NCI-H187 (cell line): ENCODE measurements at places on chromosomes 2 and 18.

DNA sequence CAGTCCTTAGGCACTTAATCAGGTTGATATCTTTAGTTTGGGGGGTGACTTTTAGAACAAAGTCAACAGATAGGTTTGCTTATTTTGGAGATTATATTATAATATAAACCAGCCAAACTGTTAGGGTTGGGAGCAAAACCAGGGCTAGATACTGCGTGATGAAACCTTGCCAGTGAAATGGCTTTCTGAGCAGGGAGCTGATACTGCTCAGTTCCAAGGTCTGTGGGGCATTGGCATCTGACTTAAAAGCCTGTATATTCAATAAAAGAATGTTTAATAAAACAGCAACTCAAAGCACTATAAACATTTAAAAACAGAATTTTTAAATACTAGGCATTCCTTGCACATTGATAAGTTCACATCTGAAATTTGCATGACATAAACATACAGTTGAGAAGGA lies 19.3 kb downstream of the PTPRM start:
- no peak for DNase-seq

DNA sequence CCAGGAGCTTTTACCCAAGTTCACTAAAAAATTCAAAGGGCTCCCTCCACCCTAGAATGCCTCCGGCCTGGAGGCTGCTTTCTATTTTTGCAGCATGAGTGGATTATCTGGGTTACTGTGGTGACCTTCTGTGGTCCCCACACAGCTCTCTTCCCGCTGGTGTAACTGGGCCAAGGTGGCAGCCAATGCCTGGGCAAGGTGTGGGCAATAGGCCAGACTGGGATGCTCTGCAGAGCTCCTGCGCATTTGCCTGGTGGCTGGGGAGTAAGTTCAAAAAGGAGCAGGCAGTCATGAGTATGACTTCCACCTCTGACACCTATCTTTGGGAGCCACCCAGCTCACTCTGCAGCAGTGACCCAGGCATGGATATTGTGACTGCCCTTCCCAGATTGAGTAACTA lies 130.5 kb upstream of the SPRED2 start:
- no peak for DNase-seq

- no peak for DNase-seq
These were observed 48.9 kb upstream of the NABP1 start for GRCh38 chr2:191629001-191629453.

GRCh38 chr2:171803757-171804156 lies 90.3 kb downstream of the SLC25A12 start:
- DNase-seq: no peak

DNA sequence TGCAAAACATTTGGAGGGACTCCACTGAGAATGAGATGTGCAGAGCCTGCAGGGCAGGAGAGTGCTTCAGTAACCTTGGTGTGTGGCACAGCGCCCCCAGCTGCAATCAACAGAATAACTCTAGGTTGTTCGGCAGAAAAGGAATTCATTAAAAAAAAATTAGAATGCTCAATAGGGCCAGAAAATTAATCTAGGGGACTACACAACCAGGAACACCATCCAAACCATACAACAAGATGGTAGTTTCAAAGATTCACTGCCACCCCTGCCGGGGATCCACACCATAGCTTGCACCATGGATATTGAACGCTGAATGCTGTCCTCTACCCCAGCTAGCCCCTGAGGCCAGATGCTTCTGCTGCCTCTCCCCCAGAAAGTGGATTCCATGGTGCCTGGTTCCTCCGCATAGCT lies 50.1 kb downstream of the THUMPD2 start:
- no peak for DNase-seq

DNA sequence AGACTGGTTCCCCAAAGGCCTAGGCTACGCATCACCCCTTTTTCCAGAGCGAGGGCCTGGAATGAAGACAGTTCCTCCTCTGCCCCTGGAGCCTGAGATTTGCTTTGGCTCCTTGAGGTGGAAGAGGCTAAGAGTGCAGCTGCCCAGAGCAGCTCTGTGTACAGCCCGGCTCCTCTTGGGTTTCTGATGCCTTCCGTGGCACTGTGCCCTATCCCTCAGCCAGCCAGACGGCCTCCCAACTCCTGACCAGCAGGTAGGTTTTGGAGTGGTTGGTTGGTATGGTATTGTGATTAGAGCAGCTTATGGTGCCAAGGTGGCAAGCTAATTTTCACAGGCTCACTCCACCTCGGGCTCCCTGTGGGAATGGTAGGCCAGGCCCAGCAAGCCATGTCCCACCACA lies 112.2 kb downstream of the TANC1 start:
- no peak for DNase-seq

DNA sequence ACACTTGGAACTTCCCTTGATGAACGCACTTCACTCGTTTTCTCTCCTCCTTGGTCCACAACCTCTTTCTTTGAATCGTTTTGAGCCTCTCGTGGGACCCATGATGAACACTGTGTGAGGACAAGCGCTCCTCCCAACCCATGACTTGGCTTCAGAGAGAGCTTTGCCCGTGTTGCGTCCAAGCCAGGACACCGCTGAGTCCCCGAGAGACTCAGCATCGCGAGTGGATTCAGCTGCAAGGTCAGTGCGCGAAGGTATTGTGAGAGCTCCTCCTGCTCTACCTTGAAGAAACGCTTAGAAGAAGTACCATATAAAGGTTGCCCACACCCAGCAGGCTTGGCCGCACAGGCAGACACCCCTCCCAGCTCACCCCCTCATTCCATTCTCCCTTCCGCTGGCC lies 58.7 kb downstream of the ZNF516 start:
- DNase-seq: no peak

- DNase-seq: no peak
These were observed 277.4 kb upstream of the MC4R start for GRCh38 chr18:60649842-60650536.

GRCh38 chr18:70520867-70521266 lies 232.0 kb downstream of the SOCS6 start:
- no peak for DNase-seq

- DNase-seq: no peak
These were observed 76.0 kb downstream of the UXS1 start for GRCh38 chr2:106117882-106118684.

DNA sequence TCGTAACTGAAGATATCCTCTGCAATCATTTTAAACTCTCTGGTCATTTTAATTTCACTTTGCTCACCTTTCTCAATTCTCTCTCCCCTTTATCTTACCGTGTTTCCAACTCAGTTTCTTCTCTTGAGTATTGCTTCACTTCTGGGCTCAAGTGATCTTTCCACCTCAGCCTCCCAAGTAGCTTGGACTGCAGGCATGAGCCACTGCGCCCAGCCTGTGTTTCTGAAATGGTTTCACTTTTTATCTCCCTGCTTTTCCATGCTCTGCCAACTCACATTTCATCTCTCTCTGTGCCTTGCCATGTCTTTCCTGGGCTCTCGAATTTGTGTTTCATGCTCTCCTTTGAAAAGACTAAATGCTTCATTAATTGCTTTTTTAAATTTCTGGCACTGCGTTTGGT lies 30.5 kb upstream of the TMEM131 start:
- DNase-seq: no peak

DNA sequence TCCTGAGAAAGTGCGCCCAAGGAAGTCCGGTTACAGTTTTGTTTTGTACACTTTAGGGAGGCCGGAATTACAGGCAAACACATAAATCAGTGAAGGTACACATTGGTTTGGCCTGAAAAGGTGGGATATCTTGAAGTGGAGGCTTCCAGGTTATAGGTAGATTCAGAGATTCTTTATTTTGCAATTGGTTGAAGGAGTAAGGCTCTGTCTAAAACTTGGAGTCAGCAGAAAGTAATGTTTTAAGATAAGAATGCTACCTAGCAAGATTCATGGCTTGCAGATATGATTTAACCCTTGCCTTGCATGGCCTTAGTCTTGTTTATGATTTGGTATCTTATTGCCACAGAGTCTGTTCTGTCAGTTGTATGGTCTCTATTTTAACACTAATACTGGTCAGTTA lies 165.9 kb upstream of the NDUFV2 start:
- no peak for DNase-seq

GRCh38 chr2:65658881-65659280 lies 226.5 kb upstream of the SPRED2 start:
- no peak for DNase-seq

DNA sequence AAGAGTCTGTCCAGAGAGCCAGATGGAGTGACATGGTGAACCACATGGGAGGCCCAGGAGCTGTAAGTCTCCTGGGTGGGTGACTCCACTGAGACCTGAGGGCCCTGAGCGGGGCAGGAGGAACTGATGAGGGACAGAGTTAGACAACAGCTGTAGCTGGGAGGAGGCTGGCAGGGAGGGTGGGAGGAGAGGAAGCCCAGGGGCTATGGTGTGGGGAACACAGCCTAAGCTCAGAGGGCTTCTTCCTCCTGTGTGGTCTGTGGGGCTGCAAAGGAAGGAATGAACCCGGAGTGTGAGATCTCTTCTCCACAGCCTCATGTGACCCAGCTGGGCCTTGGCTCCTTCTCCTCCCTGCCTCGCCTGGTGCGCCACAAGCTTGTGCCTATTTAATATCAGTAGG lies 395.6 kb upstream of the HS6ST1 start:
- no peak for DNase-seq

- DNase-seq: no peak
These were observed 112.0 kb upstream of the CTDP1 start for GRCh38 chr18:79567481-79568147.

GRCh38 chr2:192828175-192828574 lies 633.4 kb upstream of the TMEFF2 start:
- no peak for DNase-seq

DNA sequence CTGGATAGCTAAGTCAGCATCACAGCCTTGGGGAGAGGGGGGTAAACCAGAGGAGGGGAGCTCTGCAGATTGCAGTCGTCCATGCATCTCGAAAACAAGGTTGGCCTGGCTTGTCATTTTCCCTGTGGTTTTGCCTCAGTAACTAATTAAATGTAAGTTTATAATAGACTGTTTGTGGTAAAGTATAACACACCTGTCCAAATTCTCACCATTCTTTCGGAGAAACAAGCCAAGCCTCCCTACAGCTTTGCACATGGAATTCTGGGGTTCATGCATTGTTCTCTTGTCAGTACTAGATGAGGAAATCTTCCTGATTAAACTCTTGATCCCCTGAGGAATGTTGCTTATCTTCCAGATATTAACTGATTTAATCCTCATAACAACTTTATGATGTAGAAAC lies 1065.2 kb upstream of the FAM98A start:
- DNase-seq: no peak

DNA sequence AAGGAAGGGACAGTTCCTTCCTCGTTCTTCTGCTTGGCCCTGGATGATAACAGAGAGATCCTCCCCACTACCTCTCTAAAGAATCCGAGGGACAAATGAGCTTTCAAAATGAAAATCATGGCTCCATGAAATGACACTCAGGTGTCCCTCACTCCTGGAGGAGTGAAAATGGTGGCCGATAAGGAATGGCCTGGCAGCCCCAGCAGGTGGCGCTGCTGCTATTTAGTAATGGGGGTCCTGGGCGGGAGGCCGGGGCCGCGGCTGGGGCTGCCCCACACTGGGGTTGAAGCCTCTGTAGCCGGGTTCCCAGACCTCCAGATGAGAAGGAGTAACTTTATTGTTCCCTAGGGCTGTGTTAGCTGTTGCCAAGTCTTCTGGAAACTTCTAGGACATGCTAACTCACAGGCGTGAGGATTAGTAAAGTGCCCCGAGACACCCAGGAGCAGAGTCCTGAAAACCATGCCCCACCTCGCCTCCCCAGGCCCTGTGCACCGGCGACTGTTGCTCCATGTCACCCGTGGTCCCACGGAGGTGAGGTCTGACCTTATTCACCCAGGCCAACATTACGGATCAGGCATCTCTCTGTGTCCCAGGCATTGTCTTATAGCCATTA lies 138.0 kb downstream of the CTIF start:
- DNase-seq: no peak

GRCh38 chr2:239780236-239780994 lies 244.7 kb downstream of the NDUFA10 start:
- no peak for DNase-seq

GRCh38 chr2:214730800-214731407 lies 78.6 kb downstream of the BARD1 start:
- no peak for DNase-seq

GRCh38 chr2:71129902-71130151 lies 202 bp downstream of the MCEE start:
- DNase-seq: peak; percentile 42

GRCh38 chr2:231648579-231649174 lies 56.0 kb downstream of the TEX44 start:
- DNase-seq: no peak

GRCh38 chr2:217599906-217600305 lies 402.9 kb downstream of the TNS1 start:
- DNase-seq: no peak

GRCh38 chr18:75125382-75126331 lies 83.3 kb downstream of the PTGR3 start:
- DNase-seq: no peak

DNA sequence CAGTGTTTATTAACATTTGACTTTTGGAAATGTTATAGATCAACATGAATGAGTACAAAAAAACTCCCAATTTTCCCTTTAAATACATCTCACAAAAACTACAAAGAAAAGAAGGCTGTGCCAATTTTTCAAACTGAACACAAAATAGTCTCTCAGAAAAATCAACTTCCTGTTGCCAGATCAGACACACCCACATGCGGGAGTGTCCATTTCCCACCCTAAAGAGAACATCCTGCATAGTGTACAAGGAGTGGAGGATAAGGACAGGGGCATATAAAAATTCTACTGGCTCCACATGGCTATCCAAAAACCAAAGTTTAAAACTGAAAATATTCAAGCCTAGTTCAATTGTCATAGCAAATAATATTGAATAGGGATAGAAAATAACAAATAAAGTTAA lies 165.3 kb downstream of the ATAD2B start:
- DNase-seq: no peak

DNA sequence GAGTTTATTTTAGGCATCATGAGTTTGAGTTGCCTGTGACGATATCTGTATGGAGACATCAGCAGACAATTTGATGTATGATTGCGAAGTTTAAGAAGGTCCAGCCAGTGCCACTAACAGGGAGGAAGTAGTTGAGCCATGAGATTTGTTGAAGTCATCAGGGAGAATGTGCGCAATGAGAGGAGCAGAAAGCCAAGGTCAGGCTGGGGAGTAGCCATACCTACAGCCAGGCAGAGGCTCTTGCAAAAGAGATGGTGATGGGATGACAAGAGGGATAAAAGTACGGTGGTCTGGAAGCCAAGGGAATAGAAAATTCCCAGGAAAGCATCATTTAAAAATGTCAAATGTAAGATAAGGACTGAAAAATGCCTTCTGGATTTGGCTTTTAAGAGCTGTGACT lies 51.2 kb downstream of the LIMS1 start:
- no peak for DNase-seq

DNA sequence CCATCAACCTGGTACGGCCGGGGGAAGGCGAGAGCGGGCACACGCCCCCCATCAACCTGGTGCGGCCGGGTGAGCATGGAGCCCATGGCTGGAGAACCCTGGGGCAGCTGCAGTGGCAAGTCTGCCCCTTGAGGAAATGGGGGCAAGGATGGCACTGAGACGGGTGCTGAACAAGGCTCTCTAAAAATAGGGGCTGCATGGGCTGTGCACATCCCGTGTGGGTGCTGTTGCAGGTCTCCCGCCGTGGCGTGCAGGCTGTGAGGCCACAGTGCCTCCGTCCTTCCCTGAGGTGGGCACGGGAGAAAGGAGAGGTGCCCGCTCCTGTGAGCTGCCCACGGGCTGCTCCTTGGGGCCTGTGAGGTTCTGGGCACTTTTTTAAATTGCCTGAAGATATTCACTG lies 99.2 kb downstream of the NFATC1 start:
- no peak for DNase-seq
